Breast epithelium (tissue), 4 donors: ENCODE measurements at places on chromosomes 6 and 20. TPM values are rescaled to one million over a fixed set of nuclear protein-coding genes. Genes with fewer than 3 reads are reported as not detected.

MPC1 gene
- total RNA-seq = 65.7 TPM

MICB gene
- total RNA-seq = 2.9 TPM

OR2H2 gene
- not detected for total RNA-seq

SEMG1 gene
- total RNA-seq = not detected

DNA sequence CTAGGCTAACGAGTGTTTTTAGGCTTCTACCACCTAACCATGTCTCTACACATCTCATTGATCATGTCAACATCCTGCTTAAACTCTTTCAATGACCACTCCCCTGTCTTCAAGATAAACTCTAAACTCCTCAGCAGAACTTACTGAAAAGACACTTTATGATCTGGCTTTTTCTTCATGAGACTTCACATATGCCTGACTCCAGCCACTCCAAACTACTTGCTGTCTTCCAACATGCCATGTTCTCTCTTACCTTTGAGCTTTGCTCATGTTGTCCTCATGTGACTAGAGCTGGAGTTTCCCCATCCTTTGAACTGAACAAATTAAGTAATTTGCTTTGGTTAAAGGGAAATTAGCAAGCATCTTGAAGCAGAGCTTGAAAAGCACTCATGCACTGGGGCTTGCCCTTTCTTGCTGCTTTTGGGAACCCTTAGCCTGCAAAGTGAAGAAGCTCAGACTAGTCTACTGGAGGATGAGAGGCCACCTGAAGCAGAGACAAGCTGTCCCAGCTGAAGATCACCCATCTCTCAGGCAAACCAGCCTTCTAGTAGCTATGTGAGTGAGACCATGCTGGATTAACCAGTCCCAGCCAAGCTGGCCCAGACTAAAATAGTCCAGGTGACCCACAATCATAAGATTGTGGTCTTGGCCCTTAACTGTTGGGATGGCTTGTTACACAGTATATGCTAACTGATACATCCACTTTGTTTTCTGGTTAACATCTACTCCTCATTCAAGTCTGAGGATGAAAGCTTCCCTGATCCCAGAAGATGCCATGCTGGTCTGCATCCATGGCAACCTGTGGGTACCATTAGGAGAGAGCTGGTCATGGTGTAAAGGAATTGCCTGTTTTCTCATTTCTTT, 235.8 kb downstream of the GMPR start:
- no peak overlapping the region for H3K27ac ChIP-seq
- no peaks in the 10 kb centered on the region for H3K36me3 ChIP-seq
- no peaks in the 10 kb centered on the region for H3K27me3 ChIP-seq
- H3K4me3 ChIP-seq = no peak overlapping the region

DNA sequence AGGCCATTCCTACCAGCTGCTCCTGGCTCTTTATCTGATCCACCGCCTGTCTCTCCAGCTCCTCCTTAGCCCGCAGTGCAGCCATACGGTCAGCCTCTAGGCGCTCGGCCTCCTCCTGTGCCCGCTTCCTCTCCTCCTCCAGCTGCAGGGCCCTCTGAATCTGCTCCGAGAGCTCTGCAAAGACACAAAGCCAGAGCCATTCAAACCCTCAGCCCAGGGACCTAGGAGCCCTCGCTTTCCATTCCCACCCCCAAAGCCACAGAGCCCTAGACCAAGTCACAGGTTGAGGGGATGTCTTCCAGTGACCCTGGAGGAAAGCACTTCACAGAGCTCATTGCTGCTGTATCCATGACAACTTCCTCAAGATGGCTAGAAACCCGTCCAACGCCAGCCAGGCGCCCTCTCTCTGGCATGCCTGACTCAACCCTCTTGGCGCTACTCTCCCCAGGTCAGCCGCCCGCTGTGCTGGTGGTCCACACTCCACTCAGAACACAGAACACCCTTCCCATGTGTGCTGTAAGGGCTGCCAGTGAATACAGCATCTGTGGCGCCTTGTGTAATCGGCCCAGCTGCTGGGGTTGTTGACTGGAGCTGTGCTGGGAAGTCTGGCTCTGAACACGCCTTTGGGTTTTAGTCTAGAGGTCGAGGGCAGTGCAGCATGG, 49.3 kb downstream of the EZR start:
- DNase-seq = no peak
- no peaks in the 10 kb centered on the region for H3K4me1 ChIP-seq
- no peak overlapping the region for H3K4me3 ChIP-seq
- H3K27me3 ChIP-seq = no peaks in the 10 kb centered on the region
- no peak overlapping the region for H3K27ac ChIP-seq

- H3K36me3 ChIP-seq = no peaks in the 10 kb centered on the region
- no peak overlapping the region for H3K27ac ChIP-seq
- H3K27me3 ChIP-seq = peaks cover 40% of the 10 kb centered on the region
Measured at GRCh38 chr6:34098045-34098936, 47.6 kb downstream of the GRM4 start.

GRCh38 chr20:37373020-37373598, 27.2 kb downstream of the SRC start:
- H3K27me3 ChIP-seq = no peaks in the 10 kb centered on the region
- DNase-seq = no peak
- no peak overlapping the region for H3K27ac ChIP-seq
- no peaks in the 10 kb centered on the region for H3K36me3 ChIP-seq
- H3K4me3 ChIP-seq = no peak overlapping the region
- no peaks in the 10 kb centered on the region for H3K4me1 ChIP-seq

GRCh38 chr6:128499079-128499731, 21.2 kb downstream of the PTPRK start:
- no peaks in the 10 kb centered on the region for H3K36me3 ChIP-seq
- no peak for DNase-seq
- H3K4me1 ChIP-seq = no peaks in the 10 kb centered on the region
- no peak overlapping the region for H3K27ac ChIP-seq
- H3K4me3 ChIP-seq = no peak overlapping the region

- no peaks in the 10 kb centered on the region for H3K4me1 ChIP-seq
- H3K36me3 ChIP-seq = peaks cover 8% of the 10 kb centered on the region
- H3K27me3 ChIP-seq = no peaks in the 10 kb centered on the region
- no peak overlapping the region for H3K4me3 ChIP-seq
Measured at GRCh38 chr6:169707772-169708171, 5.8 kb downstream of the C6orf120 start.

GRCh38 chr6:118596774-118597320, 48.8 kb downstream of the PLN start:
- H3K27me3 ChIP-seq = no peaks in the 10 kb centered on the region
- H3K36me3 ChIP-seq = no peaks in the 10 kb centered on the region
- H3K27ac ChIP-seq = no peak overlapping the region
- H3K4me1 ChIP-seq = no peaks in the 10 kb centered on the region
- no peak overlapping the region for H3K4me3 ChIP-seq

- DNase-seq = no peak
- H3K27me3 ChIP-seq = peaks cover 5% of the 10 kb centered on the region
- H3K4me1 ChIP-seq = no peaks in the 10 kb centered on the region
- no peaks in the 10 kb centered on the region for H3K36me3 ChIP-seq
- no peak overlapping the region for H3K4me3 ChIP-seq
Measured at GRCh38 chr6:28816339-28816908, 107.4 kb downstream of the TRIM27 start.

DNA sequence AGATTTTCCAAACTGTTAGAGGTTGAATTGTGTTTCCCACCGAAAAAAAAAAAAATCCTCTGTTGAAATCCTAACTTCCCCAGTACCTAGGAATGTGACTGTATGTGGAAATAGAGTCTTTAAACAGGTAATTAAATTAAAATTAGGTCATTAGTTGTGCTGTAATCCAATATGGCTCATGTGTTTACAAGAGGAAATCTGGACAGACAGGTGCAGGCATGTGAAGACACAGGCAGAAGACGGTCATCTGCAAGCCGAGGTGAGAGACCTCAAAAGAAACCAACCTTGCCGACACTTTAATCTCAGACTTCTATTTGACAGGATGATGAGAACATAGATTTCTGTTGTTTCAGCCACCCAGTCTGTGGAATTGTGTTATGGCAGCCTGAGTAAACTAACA, 28.6 kb upstream of the EZR start:
- no peaks in the 10 kb centered on the region for H3K36me3 ChIP-seq
- no peak for DNase-seq
- no peaks in the 10 kb centered on the region for H3K4me1 ChIP-seq
- H3K27me3 ChIP-seq = no peaks in the 10 kb centered on the region

DNA sequence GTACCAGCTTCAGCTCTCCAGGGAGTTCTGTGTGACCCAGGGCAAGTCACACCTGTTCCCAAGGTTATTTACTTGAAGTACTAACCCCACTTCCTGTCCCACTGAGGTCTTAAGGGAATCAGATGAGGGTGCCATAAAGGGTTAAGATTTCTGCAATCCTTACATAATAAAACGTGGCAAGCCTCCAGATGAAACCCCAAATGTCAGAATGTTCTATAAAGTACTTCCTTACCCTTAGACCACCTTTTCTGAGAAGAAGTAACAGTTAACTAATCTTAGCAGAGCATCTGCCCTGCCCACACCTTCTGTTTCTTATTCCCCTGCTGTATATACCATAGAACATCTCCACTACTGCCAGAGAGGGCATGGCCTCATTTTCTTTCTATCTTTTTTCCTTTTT, 6.0 kb upstream of the AVP start:
- no peaks in the 10 kb centered on the region for H3K4me1 ChIP-seq
- peaks cover 24% of the 10 kb centered on the region for H3K27me3 ChIP-seq
- H3K27ac ChIP-seq = no peak overlapping the region
- H3K36me3 ChIP-seq = no peaks in the 10 kb centered on the region
- no peak for DNase-seq

- no peak for DNase-seq
- H3K4me1 ChIP-seq = peaks cover 7% of the 10 kb centered on the region
- no peak overlapping the region for H3K4me3 ChIP-seq
- H3K27ac ChIP-seq = no peak overlapping the region
- H3K27me3 ChIP-seq = no peaks in the 10 kb centered on the region
Measured at GRCh38 chr6:37021356-37022129, 16.1 kb downstream of the FGD2 start.

- no peak overlapping the region for H3K4me3 ChIP-seq
- no peaks in the 10 kb centered on the region for H3K27me3 ChIP-seq
- H3K27ac ChIP-seq = no peak overlapping the region
- DNase-seq = no peak
- no peaks in the 10 kb centered on the region for H3K4me1 ChIP-seq
- no peaks in the 10 kb centered on the region for H3K36me3 ChIP-seq
Measured at GRCh38 chr6:77366798-77367197, 96.5 kb downstream of the HTR1B start.

DNA sequence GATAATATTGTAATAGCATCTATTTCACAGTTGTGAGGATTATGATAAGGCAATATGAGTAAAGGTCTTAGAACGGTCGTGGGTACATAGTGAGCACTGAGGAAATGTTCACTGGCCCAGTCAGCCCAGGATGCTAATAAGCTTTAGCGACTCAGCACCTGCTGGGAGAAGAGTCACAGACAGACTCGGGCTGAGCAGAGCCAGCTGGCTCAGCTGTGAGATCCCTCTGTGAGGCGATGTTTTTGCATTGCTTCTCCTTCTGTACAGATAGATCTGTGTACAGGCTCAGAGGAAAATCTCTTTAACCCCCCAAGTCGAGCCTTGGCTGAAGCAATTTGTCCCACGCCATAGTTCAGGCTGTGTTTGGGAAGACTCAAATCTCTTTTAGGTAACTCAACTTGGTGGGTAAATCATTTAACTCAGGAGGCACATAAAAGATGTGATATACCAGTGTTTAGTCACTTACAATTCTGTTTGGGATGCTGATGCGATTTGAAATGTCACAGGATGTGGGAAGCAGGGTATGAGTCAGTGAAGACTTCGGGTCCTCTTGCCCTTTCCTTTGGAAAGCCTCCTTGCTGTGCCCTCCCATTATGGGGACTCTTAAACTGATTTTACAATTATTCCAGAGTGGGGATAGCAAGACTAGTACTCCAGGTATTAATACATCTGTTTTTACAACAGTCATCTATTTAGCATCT, 53.1 kb downstream of the PHACTR1 start:
- H3K4me3 ChIP-seq = no peak overlapping the region
- no peaks in the 10 kb centered on the region for H3K36me3 ChIP-seq
- DNase-seq = no peak
- H3K4me1 ChIP-seq = no peaks in the 10 kb centered on the region
- H3K27me3 ChIP-seq = no peaks in the 10 kb centered on the region

DNA sequence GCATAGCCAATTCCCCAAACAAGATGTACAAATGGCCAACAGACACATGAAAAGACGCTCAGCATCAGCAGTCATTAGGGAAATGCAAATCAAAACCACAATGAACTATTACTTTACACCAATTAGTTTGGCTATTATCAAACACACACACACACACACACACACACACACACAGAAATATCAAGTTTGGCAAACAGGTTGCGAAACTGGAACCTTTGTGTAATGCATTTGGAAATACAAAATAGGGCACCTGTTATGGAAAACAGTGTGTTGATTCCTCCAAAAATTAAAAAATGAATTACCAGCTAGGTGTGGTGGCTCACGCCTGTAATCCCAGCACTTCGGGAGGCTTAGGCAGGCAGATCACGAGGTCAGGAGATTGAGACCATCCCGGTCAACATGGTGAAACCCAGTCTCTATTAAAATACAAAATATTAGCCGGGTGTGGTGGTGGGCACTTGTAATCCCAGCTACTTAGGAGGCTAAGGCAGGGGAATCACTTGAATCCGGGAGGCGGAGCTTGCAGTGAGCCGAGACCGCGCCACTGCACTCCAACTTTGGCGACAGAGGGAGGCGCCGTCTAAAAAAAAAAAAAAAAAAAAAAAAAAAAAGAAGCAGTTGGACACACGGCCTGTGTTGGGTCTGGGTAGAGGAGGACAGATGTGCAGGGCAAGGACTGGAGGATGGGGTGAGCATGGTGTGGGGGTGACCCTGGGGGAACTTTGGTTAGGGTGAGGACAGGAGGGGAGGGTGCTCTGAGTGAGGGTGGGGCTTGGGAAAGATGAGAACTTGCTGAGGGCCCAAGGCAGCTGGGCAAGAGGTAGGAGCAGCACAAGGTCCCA, 23.8 kb downstream of the HLA-F start:
- no peak for DNase-seq
- H3K4me3 ChIP-seq = no peak overlapping the region
- no peaks in the 10 kb centered on the region for H3K27me3 ChIP-seq
- H3K4me1 ChIP-seq = no peaks in the 10 kb centered on the region
- no peak overlapping the region for H3K27ac ChIP-seq

GRCh38 chr6:151294561-151295101, 54.9 kb downstream of the AKAP12 start:
- H3K4me1 ChIP-seq = no peaks in the 10 kb centered on the region
- no peak for DNase-seq
- no peak overlapping the region for H3K4me3 ChIP-seq
- no peaks in the 10 kb centered on the region for H3K27me3 ChIP-seq

GRCh38 chr20:6075428-6076219, 21.8 kb upstream of the LRRN4 start:
- H3K4me3 ChIP-seq = no peak overlapping the region
- no peaks in the 10 kb centered on the region for H3K4me1 ChIP-seq
- no peak overlapping the region for H3K27ac ChIP-seq
- DNase-seq = no peak
- no peaks in the 10 kb centered on the region for H3K36me3 ChIP-seq

GRCh38 chr20:58436868-58437645, 48.0 kb downstream of the VAPB start:
- no peaks in the 10 kb centered on the region for H3K4me1 ChIP-seq
- H3K27me3 ChIP-seq = no peaks in the 10 kb centered on the region
- H3K36me3 ChIP-seq = no peaks in the 10 kb centered on the region
